ENCODE measurements at places on chromosomes 3 and 15.
A peak's percentile ranks its signal among the peaks of the same experiment; 100 is the strongest.

DNA sequence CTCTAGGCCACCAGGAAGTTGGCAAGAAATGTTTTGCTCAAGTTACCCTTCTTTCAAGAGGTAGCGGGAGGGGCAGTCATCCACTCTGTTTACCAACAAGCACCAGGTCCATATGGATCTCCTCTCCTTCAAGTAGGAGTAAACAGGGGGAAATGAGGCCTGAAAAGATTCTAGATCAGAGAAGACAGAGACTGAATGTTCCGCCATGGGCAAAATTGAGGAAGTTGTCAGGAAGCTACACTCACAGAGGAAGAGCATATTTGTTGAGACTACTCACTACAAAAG lies 81.6 kb downstream of the KLF15 start:
- DNase-seq: no peak

GRCh38 chr3:23254282-23254681 lies 51.2 kb downstream of the UBE2E2 start:
- no peak for DNase-seq

DNA sequence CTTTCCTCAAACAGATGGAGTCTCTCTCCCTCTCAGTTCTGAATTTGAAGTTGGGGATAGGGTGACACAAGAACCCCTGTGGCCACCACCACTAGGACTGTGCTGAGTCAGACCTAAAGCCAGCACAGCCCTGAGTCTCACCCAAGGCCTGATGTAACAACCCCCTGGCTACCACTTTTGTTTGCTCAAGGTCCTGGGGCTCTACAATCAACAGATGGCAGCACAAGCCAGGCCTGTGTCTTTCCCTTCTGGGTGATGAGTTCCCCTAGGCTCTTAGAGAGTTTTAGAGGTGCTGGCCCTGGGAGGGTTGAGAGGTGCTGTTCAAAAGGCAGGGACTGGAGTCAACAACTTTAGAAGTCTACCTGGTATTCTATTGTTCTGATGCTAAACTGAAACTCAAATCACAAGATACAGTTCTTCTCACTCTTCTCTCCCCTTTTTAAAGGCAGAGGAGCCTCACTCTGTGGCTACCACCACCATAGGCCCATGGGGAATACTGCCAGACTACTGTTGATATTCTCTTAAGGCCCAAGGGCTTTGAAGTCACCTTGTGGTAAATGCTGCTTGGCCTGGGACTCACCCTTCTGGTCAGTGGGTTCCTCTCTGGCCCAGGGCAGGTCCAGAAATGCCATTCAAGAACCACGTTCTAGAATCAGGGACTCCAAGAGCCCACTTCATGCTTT lies 6.5 kb downstream of the OR5K4 start:
- DNase-seq: no peak

DNA sequence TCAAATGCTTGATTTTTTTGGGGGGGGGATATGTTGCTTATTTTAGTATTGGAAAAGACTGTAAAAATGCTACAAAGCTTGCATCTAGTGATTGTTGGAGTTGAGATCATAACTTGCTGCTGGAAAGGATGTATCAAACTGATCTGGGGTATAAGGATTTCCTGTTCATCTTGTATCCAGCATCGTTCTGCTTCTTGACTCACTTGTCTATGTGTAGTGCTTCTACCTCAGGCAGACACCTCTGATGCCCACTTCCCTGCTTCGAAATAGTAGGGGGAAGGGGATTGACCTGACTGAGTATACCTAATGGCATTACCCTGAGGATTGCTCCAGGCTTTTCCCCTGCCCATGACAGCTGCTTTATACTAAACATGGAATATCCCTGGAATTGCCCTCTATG lies 42.7 kb downstream of the STT3B start:
- DNase-seq: no peak

GRCh38 chr15:67809441-67809840 lies 15.9 kb upstream of the SKOR1 start:
- DNase-seq: no peak

- no peak for DNase-seq
Observed at GRCh38 chr15:51107612-51108011, 12.9 kb upstream of the TNFAIP8L3 start.

DNA sequence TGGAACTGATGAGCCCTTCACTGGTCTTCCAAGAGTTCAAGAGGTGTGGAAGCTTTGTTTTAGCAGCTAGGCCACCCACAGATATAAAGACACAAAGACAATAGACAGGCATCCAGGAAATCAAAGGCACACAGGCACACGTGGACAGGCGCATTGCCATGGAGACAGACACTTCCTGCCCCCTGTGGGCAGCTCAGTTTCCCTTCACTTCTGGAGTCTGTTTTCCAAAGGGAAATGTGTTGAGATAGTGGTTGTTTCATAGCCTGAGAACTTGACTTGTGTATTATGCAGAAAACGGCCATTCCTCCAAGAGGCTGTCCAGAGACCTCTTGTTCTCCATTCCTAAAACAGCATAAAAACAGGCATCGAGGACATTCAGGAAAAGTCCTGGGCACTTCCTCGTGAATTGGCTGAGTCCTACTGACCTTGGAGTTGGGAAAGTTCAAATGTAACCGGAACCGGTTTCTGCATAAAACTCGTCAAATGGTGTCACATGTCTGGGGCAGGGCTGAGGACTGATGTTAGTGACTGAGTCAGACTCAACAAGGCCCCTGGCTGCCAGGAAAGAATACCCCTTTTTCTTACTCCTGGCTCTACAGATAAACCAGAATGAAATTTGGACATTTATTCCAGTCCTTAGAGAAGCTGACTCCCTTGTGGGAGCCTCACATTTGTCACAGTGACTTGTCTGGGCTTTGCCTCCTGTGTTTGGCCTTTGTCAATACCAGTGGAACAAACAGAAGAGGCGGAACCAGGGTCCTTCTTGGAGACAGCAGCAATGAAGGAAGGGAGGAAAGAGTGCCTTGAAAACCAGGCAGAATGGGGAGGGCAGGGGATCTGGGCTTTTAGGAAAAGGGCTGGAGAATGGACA lies 1.3 kb downstream of the ALPK3 start:
- peak; percentile 2 for DNase-seq

GRCh38 chr3:112672716-112673541 lies 32.0 kb upstream of the CCDC80 start:
- no peak for DNase-seq

GRCh38 chr3:11282250-11283138 lies 10.3 kb downstream of the ATG7 start:
- DNase-seq: no peak

GRCh38 chr15:66700802-66701421 lies 1.1 kb upstream of the SMAD6 start:
- DNase-seq: peak; percentile 48

DNA sequence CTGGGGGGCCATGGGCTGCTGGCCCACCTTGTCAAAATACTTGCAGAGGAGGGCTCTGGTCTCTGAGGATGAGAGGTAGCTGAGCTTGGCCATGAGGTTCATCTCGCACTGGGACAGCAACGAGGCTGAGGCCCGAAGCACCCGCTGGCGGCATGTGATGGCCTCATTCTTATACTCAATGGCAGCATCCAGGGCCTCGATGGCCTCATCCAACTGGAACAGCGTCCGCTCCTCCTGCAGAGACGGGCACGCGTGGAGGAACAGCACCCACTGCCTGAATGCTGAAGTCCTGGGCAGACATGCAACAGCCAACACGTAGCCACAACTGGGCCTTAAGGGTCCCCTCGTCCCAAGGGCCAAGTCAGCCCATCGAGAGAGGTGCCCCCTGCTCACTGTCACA lies 25.0 kb downstream of the KIF7 start:
- DNase-seq: no peak

DNA sequence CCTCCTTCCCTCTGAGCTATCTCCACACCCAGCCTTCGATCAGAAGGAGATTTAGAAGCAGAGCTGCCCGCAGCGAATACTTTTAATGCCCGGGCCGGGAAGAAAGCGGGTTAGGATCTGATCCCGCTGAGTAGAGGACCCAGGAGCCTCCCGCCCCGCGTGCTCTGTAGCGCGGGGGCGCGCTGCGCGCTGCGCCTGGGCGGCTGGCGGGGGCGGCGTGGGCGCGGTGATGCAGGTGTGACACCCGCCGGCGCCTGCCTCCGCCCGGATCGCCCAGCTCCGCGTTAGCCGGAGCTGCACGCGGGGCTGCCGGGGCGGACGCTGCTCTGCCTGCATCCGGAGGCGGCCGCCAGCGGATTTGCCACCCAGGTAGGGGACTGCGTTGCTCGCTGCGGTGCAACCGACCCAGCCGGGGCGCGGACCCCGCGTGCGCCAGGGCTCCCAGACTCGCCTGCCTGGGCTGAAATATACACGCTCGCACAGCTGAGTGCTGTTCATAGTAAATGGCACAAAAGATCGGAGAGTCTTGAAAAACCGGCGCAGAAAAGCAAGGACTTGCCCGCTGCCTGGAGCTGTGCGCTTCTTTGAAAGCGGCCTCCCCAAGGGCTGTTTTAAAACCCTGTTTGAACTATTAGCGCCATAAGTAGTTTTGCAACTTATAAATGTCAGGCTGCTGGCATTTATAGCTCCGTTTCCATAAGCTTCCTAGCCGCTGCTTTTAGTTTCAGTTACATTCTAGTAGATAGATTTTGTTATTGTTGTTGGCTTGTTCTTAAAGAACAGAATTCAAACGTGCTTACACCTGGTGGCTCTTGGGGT lies at the start of gene SV2B:
TSS of gene SV2B (plus strand) at position 263 of the 819 bp plus-strand sequence. CDS start 126,007 bp downstream, outside the sequence.
- peak; percentile 26 for DNase-seq

- DNase-seq: no peak
Observed at GRCh38 chr15:57440799-57441198, 64.5 kb downstream of the CGNL1 start.

Measured in NCI-H1417 treated with DMSO at 0.1 percent for 48 hours (cell line).